ENCODE measurements at places on chromosomes 2 and 18.
A peak's percentile ranks its signal among the peaks of the same experiment; 100 is the strongest.

DNA sequence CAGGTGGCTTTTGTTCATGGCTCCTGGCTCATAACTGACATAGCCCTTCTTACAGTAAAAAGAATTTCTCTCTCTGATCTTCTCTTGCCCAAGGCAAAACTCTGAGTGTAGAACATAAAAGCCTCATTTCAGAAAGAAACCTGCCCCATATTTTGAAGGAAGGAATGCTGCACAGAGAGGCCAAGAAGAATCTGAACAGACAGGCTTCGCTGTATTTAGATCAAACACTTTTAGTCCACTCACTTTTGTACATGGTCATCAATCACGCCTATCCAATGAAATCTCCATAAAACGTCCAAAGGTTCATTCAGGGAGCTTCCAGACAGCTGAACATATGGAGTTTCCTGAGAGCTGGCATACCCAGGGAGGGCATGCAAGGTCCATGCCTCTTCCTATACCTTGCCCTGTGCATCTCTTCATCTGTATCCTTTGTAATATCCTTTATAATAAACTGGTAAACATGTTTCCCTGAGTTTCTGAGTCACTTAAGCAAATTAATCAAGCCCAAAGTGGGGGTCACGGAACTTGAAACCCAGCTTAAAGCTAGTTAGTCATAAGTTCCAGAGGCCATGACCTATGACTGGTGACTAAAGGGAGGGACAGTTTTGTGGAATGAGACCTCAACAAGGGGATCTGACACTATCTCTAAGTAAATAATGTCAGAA, 62.5 kb upstream of the TMEM247 start:
- no peak for DNase-seq

DNA sequence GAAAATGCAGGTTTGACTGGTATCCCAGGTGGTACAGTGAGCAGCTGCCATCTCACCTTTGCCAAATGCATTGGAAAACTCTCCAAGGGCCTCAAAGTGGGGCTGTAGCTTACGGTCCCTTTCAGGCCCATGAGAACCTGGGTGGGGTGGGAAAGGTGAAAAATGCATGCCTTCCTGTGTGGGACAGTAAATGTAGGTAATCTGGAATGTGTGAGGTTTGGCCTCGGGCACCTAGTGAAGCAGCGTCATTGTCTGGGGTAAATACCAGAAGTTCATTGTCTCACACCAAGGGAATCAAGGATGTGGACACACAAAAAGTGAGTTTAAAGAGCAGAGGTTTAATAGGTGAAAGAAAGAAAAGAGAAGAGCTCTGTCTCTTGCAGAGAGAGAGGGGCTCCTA, 36.6 kb downstream of the TIMM21 start:
- no peak for DNase-seq

DNA sequence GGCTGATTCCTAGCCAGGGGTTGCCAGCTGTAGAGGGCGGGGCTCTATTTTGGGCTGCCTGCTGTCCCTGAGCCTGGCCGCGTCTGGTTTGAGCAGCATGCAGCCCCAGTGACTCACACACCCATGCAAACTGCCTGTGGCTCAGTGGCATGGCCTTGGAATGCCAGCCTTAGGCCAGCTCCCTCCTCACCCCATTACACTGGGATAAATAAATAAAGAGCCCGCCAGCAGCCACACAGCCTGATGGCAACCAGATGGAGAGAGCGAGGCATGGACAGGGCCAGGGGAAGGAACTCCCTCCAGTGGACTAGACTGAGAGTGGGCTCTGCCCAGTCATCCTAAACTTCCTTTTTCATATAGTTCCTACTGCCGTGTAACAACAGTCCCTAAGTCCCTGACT, 18.3 kb downstream of the NHEJ1 start:
- DNase-seq, result no peak

GRCh38 chr2:60007671-60008070, 545.8 kb downstream of the BCL11A start:
- DNase-seq, result no peak

DNA sequence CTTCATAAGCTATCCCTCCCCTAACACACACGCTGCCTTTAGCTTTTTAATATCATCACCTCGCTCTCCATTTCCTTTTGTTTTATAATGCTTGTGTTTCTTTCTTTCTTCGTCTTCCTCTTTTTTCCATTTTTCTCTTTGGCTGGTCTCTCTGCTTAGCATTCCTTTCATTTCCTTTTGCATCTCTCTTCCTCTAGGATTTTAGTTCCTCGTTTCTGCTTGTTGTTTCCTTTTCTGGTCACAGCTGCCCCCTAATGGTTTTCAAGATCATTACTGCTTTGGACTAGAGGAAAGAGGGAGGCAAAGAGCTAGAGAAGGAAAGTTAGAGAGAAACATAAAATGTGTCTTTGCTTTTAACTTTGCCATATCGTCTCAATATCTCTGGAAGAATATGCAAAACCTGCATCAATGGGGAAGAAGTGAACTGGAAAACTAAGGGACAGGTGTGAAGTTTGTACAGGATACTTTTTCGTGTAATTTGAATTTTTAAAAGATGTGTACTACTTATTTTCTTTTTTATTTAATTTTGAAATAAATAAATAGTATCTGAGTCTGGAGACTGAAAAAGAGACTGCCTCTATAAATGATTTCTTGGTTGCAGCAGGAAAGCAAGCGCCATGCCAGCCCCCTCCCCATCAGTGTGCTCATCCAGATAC, 6.3 kb upstream of the NRP2 start:
- DNase-seq, result no peak

GRCh38 chr2:85257359-85257969, 70.3 kb downstream of the TGOLN2 start:
- DNase-seq, result no peak

GRCh38 chr2:112646102-112646719, 472 bp downstream of the SLC20A1 start:
- peak; percentile 48 for DNase-seq

- no peak for DNase-seq
Measured at GRCh38 chr2:82650038-82650437, 1809.0 kb downstream of the SUCLG1 start.
